Stimulated activated CD8-positive, alpha-beta memory T cell treated with anti-CD3 and anti-CD28 coated beads, Interleukin-15, amount 100 ng/mL, for 48 hours (primary cell): ENCODE measurements at places on chromosomes 16 and 17.
A peak's percentile ranks its signal among the peaks of the same experiment; 100 is the strongest.

DNA sequence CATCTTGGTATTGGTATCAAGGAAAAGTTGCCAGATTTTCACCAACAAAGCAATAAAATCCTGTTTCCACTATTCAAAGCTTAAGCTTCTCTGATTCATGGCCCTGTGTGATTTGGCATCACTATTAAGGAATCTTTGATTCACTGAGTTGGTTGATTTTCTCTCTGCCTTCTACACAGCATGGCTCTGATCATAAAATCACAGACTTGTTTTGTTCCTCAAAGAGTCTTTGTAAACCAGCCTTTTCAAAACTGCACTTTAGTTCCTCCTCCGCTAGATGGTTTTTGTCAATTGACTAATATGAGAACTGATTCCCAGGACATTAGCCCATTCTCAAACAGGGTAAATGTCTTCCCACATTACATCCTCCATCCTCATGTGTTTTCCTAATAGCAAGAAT lies 197.6 kb downstream of the DNAH9 start:
- no peak for DNase-seq

DNA sequence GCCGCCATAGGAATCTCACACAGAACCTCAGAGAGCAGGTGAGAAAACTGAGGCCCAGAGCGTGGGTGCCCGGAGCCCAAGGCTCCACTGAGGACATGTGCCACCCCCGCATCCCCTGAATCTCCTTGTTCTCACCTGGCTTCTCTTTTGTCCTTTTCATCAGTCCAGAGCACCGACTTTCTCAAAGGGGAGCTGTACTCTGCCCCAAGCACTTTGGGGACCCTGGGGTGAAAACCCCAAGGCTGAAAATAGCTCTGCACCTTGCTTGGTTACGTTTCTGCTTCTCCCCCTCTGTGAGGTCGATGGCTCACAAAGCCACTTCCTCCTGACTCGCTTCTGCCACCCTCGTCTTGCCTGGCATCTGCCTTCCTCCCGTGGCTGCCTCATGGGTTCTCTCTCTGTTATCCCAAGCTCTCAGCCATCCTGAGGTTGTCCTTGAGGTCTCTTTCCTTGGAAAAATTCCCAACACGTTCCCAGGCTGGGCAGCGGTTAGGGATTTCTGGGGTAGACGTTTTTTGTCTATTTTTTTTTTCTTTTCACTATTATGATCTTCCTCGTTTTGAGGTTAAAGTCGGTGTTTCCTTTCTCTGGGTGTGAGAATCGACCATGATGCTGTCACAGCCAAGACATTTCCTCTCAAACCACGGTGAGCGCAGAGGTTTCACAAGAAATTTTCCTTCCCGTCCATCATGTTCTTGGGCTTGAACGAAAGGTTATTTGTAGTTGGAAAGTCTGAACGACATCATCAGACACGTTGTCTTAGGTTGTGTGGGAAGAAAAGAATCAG lies 37.2 kb downstream of the IRF8 start:
- DNase-seq = peak; percentile 73

DNA sequence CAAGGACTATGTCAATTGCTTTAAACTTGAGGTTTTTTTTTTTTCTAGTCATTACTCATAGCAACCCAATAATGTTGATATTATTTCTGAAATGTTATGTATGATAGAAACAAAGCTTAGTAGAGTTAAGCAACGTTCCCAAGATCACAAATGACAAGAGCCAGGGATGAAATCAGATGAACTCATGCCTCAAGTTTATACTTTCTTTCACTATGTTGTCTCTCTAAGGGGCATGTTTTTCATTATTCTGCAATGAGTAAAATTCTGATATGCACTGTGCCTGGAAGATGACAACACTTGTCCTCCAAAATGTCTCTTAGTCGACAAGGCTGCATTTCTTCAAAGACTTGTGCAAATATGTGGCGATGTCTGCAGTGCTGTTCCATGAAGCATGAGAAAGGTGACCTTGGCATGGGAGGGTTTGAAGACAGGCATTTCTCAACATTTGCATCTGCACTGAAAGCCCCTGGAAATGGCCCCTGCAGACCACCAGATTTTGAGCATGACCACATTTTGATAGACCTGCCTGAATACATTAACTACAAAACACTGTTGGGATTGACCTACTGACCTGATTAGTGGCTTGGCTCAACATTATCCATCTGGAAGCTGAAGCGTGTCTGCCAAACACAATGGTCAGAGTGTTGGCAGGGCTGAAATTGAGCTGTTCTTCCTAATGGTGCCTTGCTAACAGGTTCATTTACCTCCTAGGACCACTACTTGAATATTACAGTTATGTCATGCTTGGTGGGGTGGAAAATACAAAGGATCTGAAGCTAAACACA lies 1027.5 kb downstream of the CDH11 start:
- DNase-seq = no peak

- DNase-seq = no peak
These were observed 51.3 kb downstream of the TNFRSF13B start for GRCh38 chr17:16920628-16921020.

GRCh38 chr17:61388561-61389356 lies 10.9 kb upstream of the TBX2 start:
- DNase-seq = no peak

GRCh38 chr17:66281661-66282369 lies 20.6 kb upstream of the PRKCA start:
- DNase-seq = no peak

DNA sequence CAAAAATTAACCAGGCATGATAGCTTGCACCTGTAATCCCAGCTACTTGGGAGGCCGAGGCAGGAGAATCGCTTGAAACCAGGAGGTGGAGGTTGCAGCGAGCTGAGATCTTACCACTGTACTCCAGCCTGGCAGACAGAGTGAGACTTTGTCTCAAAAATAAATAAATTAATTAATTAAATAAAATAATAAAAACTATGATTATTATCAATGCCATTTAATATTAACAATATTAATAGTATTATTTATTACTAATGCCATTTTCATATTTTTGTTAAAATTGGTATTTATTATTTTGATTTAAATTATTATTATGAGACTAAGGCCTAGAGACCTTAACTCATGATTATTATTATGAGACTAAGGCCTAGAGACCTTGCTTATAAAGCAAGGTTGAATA lies 121.2 kb downstream of the CDH11 start:
- no peak for DNase-seq

DNA sequence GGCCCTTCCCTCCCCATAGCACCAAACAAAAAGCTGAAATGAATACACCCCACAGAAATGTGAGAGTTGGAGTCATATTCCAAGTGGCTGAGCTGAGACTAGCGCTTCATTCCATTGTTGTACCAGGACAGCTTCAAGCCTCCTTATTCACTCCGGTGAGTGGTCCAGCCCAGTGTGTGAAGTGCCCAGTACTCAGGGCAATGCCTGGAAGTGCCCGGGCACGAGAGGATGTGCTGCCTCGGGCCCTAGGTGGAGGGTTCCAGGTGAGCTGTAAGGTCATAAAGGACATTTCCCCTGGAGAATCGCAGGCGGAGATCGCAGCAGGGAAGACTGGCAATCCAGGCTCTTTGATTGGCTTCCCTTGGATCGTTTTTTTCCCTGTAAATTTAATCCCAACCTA lies 5.4 kb upstream of the CYLD start:
- no peak for DNase-seq

GRCh38 chr17:73400915-73401545 lies 89.2 kb upstream of the CDC42EP4 start:
- no peak for DNase-seq

DNA sequence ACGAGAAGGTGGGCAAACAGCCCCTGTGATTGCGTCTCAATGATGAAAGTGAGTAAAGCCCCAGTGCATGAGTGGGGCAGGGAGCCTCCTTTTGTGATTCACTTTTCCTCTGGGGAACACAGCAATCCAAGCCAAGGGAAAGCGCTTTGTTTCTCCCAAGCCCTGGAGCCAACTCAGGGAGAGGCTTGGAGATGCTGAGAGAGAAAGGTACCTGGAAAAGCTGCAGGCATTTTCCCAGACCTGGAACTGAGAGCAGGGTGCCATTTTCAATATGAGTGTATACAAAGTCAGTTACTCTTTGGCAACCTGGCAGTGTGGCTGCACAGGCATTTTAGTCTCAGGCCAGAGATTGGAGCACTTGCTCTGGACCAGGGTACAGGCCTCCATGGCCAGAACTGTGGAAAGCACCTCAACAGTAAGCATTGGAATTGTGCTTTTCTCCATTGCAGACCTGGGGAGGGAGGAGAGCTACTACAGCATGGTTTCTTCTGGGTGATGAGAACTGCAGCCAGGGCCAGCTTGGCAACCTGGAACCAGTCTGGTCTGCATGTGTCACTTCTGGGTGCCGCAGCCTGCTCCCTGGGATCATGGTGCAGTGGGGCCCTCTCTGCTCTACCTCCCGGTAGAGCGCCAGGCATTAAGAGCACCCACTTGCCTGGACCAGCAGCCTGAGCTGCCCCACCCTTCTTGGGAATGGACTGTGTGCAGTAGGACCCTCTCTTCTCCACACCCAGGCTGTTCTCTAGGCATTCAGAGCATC lies 89.0 kb upstream of the CDH5 start:
- no peak for DNase-seq

GRCh38 chr17:8593276-8593675 lies 37.2 kb downstream of the MYH10 start:
- DNase-seq = no peak

- no peak for DNase-seq
These were observed 79.8 kb upstream of the ADAMTS18 start for GRCh38 chr16:77514500-77515220.

DNA sequence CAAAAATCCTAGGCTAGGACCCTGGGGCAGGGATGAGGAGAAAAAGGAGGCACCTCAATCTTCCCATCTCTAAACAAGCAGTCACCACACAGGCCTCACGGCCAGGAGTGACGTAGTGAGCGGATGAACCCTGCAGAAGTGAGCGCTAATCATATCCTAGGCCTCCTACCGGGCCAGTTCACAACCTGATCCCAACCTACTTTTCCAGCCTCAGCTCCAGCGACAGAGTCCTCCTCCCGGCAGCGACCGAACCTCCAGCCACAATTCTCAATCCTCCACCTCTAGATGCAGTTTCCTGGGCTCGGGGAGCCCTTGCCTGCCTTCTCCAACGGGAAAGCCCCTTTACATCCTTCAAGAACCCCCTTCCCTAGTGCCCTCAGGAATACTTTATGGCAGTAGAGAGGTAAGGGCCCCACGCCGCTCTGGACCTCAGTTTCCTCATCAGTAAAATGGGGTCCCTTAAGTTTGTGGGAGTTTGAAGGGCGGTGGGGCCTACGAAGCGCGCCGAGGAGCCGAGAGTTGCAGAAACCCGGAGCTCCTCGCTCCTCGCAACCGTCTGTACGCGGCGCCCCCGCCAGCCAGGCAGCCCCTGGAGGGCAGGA lies 1.4 kb downstream of the ZNF668 start:
- DNase-seq = no peak

- DNase-seq = no peak
These were observed at the start of gene FLII for GRCh38 chr17:18258356-18259038. TSS of gene FLII (minus strand) at chr17:18258738. CDS start at chr17:18258690, 48 bp downstream.

GRCh38 chr16:70381604-70382342 lies 35.1 kb downstream of the DDX19A start:
- DNase-seq = no peak

DNA sequence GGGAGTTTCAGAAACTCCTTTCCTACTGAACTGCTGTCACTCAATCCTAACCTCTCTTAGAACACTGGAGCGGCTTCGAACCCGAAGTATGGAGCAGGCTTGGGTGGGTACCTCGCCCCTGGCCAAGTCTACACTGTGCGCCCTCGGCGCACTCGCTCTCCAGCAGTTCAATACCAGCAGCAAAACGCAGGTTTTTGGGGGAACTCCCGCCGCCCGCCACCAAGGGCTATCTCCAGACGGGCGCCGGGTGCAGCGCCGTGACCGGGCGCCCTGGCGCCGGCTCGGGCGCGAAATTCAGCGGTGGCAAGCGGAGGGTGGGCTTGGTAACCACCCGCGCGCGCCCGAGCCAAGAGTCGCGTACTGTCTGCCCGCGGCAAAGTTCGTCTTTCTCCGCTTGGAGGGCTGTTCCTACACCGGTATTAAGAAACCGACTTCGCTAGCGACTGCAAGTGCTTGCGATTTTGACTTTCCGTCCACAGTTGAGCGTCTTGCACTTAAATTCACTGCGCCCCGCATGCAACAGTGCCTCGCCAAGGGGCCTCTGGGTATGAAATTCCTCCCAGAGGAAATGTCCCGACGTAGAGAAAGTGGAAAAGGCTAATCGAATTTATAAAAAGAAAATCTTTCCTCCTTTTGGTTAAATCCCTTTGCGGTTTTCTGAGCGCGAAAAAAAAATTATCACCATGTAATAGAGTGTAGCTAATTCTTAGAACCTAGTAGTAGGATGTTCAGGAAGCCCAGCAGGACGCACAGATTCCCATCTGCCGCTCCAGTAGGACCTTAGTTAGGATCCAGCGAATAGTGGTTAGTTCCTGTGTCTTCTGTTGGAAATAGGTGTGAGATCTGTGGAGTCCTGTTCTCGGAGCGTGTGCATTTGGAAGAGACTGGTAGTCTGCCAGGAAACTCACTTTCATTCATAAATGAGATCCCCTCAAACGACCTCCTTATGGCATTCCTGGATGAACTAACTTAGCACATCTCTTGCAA lies 5.0 kb upstream of the SALL1 start:
- DNase-seq = no peak

DNA sequence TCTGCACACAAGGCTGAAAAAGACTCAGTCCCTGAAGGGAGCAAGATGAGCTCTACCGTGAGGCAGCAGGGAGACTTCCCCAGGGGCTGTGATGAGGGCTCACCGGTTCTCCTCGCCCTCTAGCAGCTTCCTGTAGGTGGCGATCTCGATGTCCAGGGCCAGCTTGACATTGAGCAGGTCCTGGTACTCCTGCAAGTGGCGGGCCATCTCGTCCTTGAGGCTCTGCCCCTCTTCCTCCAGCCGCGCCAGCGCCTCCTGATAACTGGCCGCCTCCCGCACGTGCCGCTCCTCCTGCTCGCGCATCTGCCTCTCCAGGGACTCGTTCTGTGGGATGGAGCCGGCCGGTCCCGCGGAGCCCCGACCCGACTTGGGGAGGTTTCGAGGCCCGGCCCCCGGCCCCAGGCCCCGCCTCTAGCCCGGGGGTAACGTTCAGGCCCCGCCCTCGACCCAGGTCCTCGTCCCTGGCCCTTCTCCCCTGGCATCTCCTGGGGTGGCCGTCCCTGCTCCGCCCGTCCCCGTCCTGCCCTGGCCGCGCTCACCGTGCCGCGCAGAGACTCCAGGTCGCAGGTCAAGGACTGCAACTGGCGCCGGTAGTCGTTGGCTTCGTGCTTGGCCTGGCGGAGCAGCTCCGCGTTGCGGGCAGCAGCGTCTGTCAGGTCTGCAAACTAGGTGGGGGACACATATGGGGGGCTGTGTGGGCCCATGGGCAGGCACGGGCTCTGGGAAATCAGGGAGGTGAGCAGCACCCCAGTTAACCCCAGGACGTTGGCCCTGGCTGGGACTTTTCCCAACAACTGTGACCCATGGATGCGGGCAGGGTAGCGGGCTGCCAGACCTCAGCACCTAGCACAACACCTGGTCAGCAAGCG lies 3.9 kb downstream of the GFAP start:
- peak; percentile 34 for DNase-seq
